CMK (cell line): ENCODE measurements at places on chromosomes 12 and 14.
A peak's percentile ranks its signal among the peaks of the same experiment; 100 is the strongest.

GRCh38 chr14:61322011-61322798 is 826 bp downstream of the PRKCH start:
- no peak for DNase-seq

DNA sequence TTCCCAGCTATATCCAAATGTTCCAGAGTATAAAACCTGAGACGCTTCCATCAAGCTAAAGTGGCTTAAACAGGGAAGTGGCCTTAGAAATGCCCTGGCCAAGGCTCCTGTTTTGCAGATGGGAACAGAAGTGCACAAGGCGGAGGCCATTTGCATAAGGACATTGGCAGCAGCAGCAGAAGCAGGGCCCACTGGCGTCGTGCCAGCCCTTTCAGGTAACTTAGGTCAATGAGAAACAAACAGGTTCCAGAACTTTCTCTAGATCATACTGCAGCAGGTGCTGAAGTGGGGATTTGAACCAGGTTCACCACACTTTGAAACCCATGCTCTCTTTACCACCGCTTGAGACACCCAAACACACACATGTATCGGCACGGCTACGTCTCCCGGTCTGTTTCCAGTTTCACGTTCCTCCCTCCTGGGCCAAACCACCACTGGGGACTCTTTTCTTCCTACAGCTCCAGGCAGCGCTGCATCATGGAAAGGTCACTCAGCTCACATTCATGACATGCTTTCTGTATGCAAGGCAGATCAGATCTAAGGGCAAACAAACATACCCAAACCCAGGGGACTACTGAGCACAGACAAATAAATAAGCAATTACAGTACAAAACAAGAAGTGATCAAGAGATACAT is 46.0 kb upstream of the PLEKHG6 start:
- DNase-seq, result no peak

- no peak for DNase-seq
Observed at GRCh38 chr12:130663514-130663913, 52.6 kb downstream of the RIMBP2 start.

- no peak for DNase-seq
Observed at GRCh38 chr14:76424359-76424758, 48.4 kb downstream of the ESRRB start.

- no peak for DNase-seq
Observed at GRCh38 chr14:101254805-101255764, 306.2 kb upstream of the DIO3 start.

DNA sequence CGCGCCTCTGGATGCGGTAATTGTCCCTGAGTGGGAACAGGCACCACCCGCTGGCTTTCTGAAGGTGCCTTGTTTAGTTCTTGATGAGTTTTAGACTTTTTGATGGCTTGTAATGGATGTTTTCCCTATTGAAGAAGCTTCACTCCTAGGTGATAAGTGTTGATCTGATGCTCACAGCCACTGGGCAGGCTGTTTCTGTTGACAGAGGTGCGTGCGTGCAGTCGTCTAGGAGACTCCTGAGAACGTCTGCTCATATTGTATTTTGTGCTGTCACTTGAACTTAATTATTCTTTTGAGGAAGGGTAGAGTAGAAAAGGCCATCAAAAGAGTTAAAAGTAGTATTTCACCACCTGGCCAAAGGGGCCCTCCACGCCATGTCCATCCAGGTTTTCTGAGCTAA is 70.5 kb downstream of the EP400 start:
- DNase-seq, result no peak

- DNase-seq, result no peak
Observed at GRCh38 chr14:81485372-81485771, 48.3 kb downstream of the SEL1L start.

DNA sequence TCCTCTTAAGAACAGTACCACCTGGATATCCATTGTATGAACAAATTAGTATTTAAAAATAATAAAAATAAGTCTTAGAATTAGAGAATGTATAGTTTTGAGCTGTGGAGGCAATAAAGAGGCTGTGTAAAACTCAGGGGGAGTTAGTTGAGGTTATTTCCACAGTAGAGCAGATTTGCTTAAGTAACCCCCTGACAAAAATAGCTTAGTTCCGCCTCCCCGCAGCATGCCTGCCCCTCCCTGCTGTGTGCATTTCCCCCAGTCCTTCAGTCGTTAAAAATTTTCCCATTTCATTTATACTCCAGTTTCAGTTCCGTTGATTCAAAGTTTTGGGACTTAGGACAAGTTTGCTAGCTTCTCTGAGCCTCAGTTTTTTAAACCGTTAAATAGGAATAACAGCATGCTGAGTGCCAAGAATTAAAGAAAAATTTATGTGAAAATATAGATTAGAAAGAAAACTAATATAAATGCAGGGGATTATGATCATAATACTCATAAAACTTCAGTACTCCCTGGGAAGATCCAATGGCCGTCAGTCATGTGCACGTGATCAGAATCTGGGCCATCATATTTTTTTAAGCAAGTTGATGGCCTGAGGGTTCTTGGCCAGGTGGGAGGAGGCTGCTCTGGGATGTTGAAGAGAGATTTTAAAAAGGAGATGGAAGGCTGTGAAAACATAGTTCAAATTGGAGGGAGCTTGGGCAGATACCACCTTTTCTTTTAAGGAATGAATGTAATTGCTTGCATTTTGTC is 14.5 kb upstream of the SLC38A2 start:
- no peak for DNase-seq

DNA sequence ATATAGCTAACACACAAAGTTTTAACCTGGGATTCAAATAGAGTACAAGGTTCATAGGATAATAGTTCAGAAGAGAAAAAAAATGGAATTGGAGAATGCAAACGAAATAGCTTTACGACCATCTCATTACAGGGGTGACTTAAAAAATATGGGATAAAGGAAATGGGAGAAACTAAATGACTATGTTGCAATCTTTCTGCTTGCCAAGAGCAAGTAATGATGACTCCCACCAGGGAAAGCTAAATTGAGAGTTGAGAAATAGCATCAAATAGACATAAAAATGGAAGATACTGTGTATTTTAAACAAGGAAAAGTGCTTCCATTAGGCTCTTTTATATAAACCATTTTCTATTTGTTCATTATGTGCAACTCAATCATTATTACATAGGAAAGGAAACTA is 155.7 kb upstream of the ATXN7L3B start:
- DNase-seq, result no peak

- peak; percentile 55 for DNase-seq
Observed at GRCh38 chr12:45670346-45671065, 59.0 kb upstream of the ARID2 start.

- DNase-seq, result no peak
Observed at GRCh38 chr12:11497995-11498394, 102.6 kb upstream of the PRB2 start.

DNA sequence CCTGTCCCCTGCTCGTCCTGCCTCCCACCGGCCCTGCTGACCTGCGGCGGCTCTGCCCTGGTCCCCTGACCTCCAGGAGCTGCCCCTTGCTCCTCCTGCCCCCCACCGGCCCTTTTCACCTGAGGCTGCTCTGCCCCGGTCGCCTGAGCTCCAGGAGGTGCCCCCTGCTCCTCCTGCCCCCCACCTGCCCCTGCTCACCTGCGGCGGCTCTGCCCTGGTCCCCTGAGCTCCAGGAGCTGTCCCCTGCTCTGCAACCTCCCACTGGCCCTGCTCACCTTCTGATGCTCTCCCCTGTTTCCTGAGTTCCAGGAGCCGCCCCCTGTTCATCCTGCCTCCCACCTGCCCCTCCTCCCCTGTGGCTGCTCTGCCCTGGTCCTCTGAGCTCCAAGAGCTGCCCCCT is 101.3 kb downstream of the TMEM121 start:
- DNase-seq, result no peak

- DNase-seq, result no peak
Observed at GRCh38 chr12:95336387-95337067, 118.9 kb downstream of the VEZT start.

DNA sequence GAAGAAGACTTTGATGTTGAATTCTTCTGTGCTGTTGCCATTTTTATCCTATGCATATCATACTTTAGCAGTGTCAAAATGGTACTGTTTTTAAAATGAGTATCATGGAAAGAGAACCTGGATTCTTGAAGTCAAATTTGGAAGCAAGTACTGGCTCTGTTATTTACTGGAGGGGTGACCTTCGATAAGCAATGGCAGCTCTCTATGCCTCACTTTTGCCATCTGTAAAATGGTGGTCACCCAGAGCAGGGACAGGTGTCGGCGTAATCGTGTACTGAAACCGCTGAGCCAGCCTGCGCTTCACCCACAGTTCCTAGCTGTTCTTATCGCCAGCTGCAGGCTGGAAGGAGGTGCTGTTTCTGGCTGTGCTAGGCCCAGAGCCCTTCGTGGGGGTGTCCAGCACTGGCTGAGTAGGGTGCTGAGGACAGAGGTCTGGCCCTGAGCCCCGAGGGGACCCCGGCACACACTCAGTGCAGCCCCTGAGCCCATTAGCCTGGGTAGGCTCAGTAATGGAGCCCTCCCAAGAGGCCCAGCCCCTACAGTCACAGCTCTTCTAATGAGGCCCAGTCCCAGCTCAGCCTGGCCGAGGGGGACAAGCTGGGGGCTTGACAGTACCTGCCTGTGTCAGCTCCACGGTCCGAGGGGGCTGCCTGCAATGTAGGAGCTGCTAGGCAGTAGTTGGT is 183.5 kb downstream of the PHETA1 start:
- no peak for DNase-seq

GRCh38 chr14:52013984-52014600 is 24.7 kb downstream of the RTRAF start:
- no peak for DNase-seq

DNA sequence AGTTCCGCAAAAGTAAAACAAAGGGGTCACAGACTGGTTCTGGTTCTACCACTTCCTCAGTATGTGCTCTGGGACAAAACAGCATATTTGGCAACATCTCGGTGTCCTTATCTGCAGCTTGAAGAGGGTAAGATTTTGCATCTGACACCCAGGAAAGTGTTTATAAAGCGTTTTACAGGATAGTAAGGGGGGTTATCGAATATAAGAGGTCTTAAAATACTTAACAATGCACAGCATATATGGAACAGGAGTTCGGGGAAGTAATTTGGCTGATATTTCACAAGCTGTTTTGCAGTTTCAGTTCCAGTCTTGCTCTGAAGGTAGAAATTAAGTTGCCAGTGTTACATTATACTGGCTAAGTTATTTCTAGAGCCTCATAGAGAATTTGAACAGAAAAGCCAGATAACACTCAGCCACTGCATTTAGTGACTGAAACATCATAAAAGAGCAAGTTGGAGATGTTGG is 904 bp upstream of the MAP4K5 start:
- no peak for DNase-seq

DNA sequence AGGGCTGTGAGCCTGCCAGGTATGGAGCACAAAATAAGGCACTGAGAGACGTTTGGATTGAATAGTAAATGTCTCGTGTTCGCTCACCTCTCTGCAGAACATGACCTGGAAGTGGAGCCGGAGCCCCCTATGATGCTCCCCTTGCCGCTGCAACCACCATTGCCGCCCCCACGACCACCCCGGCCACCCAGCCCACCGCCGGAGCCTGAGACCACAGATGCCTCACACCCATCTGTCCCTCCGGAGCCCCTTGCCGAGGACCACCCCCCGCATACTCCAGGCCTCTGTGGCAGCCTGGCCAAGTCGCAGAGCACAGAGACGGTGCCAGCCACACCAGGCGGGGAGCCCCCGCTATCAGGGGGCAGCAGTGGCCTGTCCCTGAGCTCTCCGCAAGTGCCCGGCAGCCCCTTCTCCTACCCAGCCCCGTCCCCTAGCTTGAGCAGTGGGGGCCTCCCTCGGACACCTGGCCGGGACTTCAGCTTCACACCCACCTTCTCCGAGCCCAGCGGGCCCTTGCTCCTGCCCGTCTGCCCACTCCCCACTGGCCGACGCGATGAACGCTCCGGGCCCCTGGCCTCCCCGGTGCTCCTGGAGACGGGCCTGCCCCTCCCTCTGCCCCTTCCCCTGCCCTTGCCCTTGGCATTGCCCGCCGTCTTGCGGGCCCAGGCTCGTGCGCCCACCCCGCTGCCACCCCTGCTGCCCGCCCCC is 18.7 kb downstream of the SETD1B start:
- no peak for DNase-seq

DNA sequence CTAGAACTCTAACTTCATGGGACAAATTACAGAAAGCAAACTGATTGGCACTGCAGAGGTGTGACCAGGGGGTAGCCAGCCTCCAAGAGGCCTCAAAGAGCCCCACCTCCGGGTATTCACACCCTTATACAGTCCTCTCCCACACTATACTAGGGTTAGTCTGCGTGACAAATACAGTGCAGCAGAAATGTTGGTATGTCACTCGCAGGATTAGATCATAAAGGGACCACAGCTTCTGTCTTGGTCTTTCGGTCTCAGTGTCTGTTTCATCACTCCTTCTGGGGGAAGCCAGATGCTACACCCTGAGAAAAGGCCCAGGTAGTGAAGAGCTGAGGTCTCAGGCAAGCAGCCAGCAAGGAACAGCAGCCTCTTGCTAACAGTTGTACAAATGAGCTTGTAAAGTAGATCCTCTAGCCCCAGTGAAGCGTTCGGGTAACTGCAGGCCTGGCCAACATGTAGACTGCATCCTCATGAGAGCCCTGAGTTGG is 68.9 kb upstream of the SAV1 start:
- no peak for DNase-seq

- no peak for DNase-seq
Observed at GRCh38 chr14:52360831-52361230, 46.7 kb downstream of the PTGER2 start.

GRCh38 chr12:50579757-50580267 is 75.0 kb downstream of the DIP2B start:
- DNase-seq, result no peak

DNA sequence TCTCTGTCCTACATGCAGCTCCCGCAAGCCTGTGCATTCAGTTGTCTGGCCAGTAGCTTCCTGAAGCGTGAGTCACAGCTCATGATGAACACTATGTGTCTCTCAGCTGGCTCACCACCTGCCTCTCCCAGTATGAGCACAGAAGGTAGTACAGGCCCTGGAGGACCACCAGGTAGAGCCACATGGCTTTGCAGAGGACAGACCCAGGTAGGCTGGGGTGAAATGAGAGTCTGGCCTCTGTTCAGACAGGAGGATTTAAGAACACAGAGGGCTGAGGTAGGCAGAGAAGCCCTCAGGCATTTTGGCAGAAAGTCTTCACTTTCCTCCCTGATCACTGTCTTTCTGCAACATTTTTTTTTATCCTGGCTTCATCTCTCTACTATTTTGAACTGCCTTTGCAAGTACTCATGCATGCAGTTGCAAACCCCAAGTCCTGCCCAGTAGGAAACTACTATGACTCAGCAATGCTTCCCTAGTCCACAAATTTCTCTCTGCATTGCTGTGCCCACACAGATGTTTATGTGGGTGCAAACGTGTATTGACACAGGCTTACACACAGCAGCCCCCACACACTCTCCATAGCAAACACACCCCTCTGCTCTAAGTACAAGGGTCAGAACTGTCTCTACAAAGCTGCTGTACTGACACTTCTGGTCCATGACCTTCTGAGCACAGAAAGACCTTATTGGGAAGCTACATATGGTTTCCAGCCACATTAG is 7.2 kb upstream of the SDR9C7 start:
- peak; percentile 39 for DNase-seq
